Central memory CD4-positive, alpha-beta T cell (primary cell): ENCODE measurements at places on chromosomes 6 and 20.

DNA sequence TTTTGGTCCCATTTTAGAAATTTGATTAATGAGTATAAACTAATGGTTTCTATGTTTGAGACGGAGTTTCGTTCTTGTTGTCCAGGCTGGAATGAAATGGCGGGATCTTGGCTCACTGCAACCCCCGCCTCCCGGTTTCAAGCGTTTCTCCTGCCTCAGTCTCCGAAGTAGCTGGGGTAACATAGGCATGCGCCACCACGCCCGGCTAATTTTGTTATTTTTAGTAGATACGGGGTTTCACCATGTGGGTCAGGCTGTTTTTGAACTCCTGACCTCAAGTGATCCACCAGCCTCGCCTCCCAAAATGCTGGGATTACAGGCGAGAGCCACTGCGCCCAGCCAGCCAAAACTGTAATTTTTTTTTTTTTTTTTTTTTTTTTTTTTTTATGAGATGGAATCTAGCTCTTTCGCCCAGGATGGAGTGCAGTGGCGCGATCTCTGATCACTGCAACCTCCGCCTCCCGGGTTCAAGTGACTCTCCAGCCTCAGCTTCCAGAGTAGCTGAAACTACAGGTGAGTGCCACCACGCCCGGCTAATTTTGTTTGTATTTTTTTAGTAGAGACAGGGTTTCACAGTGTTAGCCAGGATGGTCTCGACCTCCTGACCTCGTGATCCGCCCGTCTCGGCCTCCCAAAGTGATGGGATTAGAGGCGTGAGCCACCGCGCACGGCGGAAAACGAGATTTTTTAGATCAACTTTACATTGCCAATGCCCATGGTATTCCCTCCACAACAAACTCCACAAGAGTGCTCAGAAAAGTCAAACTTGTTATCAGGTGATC, 127.8 kb downstream of the HFE start:
- no peak for DNase-seq

DNA sequence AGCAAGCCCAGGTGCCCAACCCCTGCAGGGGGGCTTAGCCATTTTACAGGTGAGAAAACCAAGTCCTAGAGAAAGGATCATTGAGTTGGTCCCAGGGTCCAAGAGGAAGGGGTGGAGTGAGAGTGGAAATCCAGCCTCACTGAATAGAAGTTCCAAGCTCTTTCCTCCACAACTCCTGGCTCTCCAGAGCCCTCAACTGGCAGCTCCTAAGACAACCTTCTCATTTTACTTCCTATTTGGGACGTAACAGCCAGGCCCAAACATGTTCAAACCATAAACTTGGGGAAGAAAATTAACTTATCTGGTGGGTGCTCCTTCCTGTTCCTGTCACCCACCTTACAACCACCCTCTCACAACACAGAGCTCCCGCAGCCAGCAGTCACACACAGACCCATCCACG, 57.9 kb downstream of the PRND start:
- no peak for DNase-seq

DNA sequence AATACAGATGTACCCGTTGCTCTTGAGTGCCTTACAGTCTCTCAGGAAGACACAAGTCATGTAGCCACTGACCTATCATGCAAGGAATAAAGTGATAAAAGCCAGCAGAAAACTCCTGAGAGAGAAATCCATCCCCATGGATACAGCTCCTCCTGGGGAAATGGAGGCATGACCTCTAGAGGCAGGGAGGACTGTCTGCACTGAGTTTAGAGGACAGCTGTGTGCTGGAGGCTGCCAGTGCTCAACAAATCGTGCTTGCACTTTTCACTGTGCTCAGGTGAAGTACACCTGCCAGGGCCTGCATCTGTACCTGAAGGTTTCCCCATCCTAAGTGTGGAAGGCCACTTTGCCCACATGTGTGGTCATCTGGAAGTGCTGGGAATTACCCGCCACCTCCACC, 12.1 kb downstream of the CD93 start:
- DNase-seq: no peak

GRCh38 chr20:58479726-58480440, 35.3 kb downstream of the APCDD1L start:
- no peak for DNase-seq

DNA sequence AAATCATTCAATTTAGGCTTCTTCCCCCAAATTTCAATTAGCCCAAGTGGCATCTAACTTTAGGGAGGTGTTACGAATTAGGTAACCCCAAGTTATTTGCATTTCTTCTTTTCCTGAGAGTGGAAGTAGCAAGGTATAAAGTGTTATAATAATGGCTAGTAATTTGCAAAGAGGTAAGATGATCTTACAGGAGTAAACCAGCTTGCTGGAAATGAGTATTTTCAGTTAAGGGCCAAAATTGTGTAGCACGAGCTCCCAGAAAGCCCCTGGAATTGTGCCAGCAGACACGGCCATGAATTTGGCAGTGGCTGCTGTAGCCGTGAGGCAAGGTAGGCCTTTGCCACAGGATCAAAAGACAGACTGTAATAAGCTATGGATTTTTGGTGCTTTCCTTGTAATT, 38.0 kb downstream of the CITED2 start:
- no peak for DNase-seq

- no peak for DNase-seq
These were observed 24.6 kb upstream of the CCDC167 start for GRCh38 chr6:37524025-37524969.

DNA sequence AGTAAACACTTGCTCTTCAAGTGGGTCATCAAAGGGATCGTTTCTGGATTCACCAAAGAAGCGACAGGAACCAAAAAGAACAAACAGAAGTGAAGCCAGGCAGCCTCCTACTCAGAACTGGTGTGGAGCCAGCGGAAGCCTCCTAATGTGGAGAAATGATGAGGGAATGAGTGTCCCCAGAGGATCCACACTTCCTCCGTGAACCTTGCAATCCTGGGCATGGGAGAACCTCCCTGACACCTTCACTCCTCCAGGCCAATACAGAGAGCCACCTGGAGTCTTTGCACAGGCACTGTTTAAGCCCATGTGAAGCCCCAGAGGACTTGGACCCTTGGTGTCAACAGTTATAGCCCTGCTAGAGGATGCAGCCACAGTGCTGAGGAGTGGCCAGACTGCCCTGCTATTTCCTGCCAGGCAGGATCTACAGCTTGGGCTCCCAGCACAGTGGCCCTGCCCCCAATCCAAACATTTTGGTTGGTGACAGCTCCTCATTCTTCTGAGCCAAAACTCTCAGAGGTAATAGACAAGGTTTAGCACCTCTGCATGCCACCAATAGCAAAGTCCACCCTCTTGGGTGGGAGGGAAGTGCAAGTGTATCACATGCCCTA, 23.2 kb upstream of the SERINC1 start:
- no peak for DNase-seq

DNA sequence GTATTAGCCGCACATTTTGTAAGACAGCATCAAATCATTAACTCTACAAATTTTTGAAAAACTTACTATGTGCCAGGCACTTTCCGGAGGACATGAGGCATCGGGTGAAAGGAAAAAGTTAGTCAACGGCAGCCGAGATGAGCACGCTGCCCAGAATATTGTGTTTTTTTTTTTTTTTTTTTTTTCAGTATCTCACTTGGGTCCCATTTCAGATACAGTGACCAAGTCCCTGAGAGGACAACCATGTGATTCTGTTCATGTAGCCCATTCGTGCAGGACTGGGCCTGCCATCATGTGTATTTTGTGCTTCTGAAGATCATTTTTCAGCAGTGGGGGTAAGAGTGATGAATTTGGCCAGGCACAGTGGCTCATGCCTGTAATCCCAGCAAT, 1.3 kb downstream of the SLA2 start:
- DNase-seq: no peak

- no peak for DNase-seq
These were observed 46.1 kb downstream of the RAB44 start for GRCh38 chr6:36743538-36744303.

DNA sequence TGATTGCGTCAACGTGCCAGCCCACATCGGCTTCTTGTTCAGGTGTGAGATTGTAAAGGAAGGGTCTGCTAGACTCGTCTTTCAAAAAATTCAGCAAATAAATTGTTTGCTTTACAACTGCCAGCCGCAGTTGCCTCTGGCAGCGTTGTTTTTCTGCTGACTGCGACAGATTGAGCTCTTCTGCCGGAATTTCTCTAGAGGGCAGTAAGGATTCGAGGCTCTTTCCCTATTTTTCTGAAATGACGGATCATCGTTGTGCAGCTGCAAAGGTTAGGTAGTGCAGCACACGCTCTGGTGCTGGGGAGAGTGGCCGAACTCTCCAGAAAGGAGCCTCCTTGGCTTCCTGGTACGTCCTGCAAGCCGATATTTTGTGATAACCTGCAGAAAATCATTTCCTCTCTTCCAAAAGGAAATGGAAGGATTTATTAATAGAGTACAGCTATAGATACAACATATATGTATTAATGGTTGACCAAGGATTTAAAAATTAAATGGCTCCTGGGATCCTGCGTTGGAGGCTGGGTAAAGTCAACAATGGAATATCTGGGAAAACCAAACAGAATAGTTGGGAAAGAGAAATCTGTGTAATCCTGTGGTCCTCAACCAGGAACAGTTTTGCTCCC, 121.9 kb upstream of the ZFP64 start:
- DNase-seq: no peak
